ENCODE measurements at places on chromosomes 6 and 20. TPM values are rescaled to one million over a fixed set of nuclear protein-coding genes. Genes with fewer than 3 reads are reported as not detected.

- DNase-seq, result no peak
Measured at GRCh38 chr20:4018023-4018748, 2.8 kb upstream of the RNF24 start.

- DNase-seq, result no peak
Measured at GRCh38 chr20:35497320-35497719, 32.1 kb downstream of the C20orf173 start.

- DNase-seq, result no peak
Measured at GRCh38 chr6:34813028-34813713, 21.3 kb downstream of the BLTP3A start.

- no peak for DNase-seq
Measured at GRCh38 chr6:45676380-45676779, 298.6 kb upstream of the SUPT3H start.

DNA sequence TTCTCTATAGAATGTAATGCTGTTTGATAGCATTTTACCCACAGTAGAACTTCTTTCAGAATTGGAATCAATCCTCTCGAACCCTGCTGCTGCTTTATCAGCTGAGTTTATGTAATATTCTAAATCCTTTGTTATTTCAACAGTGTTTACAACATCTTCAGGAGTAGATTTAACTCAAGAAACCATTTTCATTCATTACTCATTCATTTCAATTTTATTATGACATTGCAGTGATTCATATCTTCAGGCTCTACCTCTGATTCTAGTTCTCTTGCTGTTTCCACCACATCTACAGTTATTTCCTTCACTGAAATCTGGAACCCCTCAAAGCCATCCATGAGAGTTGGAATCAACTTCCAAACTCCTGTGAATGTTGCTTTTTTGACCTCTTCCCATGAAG, 93.7 kb downstream of the ZFAND3 start:
- no peak for DNase-seq

GRCh38 chr6:15553031-15553430, 109.8 kb downstream of the DTNBP1 start:
- no peak for DNase-seq

Gene AHCY
- 71.6 TPM for total RNA-seq

DNA sequence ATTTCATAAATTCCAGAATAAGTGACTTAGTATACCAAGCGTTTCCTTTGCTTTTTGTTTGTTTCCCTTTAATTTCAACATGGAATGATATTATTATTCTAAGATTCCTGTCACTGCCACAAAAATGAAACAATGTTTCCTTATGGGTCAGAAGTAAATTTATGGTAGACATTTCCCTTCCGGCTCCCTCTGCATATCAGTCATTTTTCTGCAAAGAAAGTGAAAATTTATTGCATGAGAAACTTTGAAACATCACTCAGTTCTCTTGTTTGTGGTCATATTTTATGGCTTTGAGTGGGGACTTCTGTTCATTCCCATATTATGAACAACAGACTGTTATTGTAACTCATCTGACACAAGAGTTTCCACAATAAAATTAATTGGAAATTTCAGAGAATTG, 97.8 kb downstream of the NKAIN2 start:
- DNase-seq, result no peak

Gene CRISP3
- not detected for total RNA-seq

DNA sequence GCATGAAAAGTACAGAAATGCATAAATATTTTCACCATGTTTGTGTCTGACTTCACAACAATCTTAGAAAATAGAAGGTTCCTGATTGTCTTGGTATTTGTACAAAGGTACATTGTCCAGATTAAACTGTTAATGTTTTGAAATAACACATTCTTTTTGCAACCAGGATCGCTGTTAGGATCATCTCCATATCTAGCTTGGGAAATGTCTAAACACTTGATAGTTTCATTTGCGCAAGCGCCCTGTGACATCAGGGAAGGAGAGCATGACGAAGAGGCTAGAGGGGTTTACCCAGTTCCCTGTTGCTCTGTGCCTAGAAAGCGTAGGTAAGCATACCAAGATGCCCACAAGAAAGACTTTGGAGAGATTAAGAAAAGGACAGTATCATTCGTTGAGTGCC, 19.4 kb downstream of the ALDH8A1 start:
- no peak for DNase-seq

- no peak for DNase-seq
Measured at GRCh38 chr6:140202964-140203515, 828.6 kb upstream of the CITED2 start.

DNA sequence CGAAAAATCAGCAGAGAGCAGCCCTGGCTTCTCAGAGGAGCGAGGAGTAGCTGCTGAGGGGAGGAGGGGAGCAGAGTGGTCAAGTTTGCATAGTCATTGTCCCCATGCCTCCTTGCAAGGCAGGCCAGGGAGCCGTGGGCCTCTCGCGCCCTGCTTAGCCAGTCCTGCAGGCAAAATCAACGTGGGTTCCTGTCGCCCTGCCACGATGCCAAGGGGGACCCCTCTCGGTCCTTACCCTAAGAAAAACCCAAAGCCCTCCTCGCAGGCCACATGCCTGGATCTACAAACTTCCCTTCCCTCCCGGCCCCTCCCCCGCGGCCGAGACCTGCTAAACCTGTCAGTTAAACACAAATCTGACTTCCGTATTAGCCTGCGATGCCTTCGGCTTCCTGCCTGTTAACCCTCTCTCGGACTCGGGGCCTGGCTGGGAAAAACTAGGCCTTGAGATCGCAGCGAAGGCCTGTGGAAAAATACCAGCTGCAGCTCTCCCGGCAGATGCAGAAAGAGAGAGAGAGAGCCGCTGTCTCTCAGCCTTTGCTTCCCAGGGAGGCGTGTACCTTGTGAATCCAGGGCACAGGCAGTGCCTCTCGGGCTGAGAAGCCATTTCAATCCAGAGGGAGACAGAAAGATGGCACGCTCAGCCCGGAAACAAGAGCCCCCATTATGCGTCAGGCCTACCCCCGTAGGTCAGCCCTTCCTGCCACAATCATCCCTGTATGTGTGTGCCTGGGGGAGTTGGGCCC, 968 bp upstream of the ZMYND8 start:
- peak; percentile 94 for DNase-seq

Gene APCDD1L
- total RNA-seq, result 0.16 TPM

Gene ESF1
- 51.9 TPM for total RNA-seq

GRCh38 chr20:24785141-24786110, 163.6 kb upstream of the CST7 start:
- DNase-seq, result no peak

Gene SLC17A9
- 2.8 TPM for total RNA-seq

DNA sequence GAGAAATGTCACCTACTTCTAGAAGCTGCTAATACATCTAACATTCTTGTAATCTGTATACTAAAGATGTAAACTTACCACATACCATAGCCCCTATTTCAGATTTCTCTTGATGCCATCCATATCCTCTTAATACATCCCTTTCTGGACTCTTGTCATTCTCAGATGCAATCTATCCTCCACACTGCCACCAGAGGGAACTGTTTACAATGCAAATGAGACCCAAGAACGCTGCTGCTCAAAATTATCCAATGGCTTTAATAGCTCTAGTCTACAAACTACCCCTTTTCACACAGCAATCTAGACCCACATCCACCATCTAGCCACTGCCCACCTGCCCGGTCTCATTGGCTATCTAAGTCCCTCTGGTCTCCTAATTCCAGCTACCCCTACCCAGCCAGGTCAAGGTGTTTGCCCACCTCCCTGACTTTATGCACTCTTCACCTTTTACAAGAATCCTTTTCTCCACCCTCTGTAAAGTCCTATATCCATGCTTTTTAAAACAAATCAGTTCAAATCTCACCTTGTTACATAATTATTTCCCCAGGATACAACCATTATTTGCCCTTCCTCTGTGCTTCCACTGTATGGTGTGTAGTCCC, 14.8 kb downstream of the FAXC start:
- DNase-seq, result no peak

GRCh38 chr6:10381830-10382208, 33.1 kb downstream of the TFAP2A start:
- no peak for DNase-seq

GRCh38 chr6:33453393-33454008, 875 bp upstream of the ZBTB9 start:
- DNase-seq, result no peak

DNA sequence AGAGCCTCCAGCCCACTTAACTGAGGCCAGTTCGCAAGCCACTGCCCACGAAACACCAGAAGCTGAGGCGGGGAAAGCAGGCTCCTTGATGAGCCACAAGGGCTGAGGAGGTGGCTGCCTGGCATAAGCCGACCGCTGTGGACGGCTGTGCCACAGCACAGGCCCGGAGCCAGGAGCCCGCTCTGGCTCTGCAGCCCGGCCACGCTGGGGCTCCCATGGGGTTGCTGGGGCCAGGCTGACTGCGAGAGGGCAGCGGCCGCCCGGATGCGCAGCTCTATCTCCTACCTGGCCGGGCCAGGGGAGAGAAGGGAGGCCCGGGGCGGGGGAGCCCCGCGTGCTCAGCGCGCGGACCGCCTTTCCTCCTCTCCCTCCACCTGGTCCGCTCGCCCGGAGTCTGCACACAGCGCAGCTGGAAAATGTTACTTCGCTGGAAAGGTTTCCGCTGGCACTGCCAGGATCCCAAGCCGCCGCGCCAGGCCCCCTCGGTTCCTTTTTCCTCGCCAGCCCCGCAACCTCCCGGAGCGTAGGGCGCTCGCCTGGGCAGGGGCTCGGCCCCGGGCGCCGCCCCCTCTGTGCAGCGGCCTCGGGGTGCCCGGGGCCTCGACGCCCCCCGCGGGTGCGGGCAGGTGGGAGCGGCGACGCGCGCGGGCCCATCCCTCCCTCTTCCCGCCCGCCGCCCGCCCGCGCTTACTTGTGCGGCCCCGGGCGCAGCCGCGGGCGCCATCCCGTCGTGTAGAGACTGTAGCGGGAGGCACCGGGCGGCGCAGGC, 657 bp downstream of the EMILIN3 start:
- no peak for DNase-seq

Gene SEL1L2
- not detected for total RNA-seq

DNA sequence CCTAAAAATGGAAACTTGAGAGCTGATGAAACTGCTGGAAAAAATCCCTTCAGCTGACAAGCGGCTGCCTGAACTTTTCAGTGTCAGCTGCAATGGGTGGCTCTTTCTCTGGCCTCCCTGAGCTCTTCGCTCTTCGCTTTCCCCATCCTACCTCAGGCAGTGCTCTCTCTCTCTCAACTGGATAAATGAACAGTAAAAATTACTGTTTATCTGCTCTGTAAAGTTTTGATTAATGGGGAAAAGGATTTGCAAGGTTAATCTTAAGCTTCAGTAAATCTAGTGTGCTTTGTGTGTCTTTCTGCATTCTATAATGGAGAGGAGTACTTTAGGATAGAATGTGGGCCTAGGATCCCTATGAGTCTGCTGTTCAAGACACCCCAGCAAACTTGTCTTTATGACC, 35.1 kb downstream of the TMEM14A start:
- no peak for DNase-seq

GRCh38 chr6:166997768-166998255, 1.4 kb upstream of the CEP43 start:
- peak; percentile 69 for DNase-seq

- no peak for DNase-seq
Measured at GRCh38 chr6:97805596-97805995, 522.6 kb upstream of the MMS22L start.

DNA sequence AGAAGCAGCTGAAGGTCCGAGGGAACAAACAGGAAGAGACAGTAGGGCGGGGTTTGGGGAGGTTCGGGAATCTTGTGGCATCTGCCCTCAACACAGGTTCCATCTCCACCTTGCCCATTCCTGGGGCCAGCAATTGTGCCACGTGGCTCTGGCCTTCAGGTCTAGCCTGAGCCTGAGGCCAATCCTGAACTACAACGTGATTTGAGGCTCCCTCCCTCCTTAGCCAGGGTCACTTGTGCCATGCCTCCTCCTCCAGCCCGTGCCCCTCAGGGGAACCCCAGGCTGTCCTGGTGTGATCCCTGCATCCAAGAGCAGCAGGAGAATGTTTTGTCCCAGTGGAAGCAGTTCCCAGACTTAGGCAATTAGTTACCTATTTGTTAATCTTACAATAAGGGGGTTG, 3.0 kb downstream of the CST9 start:
- DNase-seq, result no peak
